ENCODE measurements at places on chromosomes 16 and 17.

GRCh38 chr17:67441052-67441895 lies 64.2 kb downstream of the PITPNC1 start:
- no peak for DNase-seq

DNA sequence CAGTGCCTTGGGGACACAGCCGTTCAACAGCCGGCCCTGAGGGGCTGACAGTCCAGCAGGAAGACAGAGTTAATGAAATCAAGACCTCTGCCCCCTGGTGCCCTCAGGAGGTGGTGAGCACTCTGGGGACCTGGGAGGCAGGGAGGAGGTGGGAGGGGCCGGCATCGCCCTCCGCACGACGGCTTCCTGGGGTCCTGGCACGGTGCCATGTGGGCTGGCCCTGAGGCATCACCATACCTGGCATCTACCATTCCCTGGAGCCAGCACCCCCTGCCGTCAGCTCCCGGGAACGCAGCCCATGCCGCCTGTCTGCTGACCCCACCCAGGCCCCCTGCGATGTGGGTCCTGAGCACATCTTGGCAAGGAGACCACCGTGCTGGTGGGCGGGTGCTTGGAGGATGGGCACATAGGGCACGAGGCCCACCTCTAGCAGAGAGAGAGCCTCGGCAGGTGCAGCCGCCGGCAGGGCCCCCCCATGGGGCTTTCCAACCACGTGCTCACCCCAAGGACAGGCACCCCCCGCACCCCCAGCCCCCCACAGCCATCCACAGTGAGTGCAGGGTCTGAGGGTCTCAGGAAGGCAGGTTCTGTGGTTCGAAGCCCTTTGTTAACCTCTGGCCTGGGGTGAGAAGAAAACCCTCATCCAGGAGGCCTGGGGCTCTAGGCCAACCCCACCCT lies 52.5 kb downstream of the ZFPM1 start:
- no peak for DNase-seq

- no peak for DNase-seq
Observed at GRCh38 chr16:80962879-80963278, 43.8 kb downstream of the CMC2 start.

DNA sequence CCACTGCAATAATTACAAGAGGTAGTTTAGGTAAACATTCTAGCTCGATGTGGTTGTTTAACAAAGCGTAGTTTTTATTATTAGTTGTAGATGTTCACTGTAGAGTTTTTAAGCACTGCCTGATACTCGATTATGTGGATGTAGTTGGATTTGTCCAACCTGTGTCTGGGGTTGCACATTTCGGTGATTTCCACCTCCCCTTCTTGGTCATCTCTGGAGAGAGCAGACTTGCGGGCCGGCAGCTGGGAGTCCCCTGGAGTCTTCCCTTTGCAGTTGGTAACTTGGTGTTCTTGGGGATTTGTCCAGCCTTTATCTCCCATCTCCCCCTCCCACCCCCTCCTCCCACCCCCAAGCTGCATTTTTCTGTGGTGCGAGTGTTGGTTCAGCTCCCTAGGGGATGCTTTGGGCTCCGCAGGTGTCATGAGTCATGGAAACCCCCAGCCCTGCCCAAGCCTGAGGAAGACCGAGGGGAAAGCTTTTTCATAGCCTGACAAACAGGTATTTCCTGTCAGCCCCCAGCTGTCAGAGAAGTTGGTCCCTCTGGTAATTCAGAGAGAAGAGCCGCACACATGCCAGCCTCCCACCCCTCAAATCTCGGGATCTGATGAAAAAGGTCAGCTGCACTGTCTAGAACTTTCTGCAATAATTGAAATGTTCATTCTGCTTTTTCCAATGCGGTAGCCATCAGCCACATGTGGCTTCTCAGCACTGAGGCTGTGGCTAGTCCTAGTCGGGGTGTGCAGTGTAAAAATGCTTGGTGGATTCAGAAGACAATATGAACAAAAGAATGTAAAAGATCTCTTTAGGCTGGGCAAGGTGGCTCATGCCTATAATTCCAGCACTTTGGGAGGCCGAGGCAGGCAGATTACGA lies 50.3 kb downstream of the KSR1 start:
- no peak for DNase-seq

GRCh38 chr17:79806863-79807720 lies 10.2 kb upstream of the CBX8 start:
- DNase-seq: no peak

- no peak for DNase-seq
Observed at GRCh38 chr17:44069974-44070454, 521 bp upstream of the G6PC3 start.

Data from D721Med (cell line).